ENCODE measurements at places on chromosomes 16 and 17. TPM values are rescaled to one million over a fixed set of nuclear protein-coding genes. Genes with fewer than 3 reads are reported as not detected.

METTL26 gene
- 36.1 TPM for total RNA-seq

PRSS27 gene
- total RNA-seq, result 1.2 TPM

CDRT4 gene
- total RNA-seq, result 11.8 TPM

CEP112 gene
- total RNA-seq, result 0.85 TPM

OTOA gene
- total RNA-seq, result not detected

DNA sequence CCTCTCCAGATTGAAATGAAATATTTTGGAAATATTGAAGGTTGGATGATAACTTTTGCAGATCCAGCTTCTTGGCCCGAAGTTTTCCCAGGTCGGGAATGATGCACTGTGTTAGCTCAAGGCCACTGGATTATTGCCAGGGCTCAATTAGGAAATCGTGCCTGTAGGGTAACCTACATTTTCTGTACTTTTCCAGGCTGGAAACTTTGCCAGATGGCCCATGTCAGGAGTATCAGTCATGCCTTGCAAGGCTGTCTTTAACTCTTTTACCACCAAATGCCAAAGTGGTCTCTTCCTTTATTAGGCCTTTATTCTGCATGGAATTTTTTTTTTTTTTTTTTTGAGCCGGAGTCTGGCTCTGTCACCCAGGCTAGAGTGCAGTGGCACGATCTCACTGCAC lies 8.9 kb upstream of the SEC14L1 start:
- no peak for DNase-seq

DNA sequence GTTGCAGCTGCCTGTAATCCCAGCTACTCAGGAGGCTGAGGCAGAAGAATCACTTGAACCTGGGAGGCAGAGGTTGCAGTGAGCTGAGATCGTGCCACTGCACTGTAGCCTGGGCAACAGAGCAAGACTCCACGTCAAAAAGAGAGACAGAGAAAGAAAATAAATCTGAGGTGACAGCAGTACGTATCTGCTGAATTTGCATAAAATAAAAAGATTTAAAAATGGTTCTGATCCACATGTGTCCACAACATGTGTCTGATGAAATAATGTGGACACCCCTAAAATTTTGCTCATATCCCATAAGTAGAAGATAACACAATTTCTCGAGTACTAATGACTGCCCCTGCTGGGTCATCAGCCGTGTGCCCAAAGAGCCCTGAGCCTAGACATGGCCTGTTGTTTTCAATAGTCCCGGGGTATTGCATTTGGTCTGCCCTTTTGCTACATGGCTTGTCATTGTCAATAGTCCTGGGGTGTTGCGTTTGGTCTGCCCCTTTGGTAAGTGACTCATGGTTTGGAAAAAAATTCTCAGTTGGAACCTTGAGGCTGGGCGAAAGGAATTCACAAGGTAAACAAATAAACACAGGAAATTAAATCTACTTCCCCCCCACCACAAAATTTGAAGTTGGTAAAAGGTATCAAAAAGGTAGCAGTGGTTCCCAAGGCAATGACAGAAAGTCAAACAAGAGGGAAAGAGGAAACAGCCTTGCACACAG lies 434.6 kb upstream of the MAF start:
- no peak for DNase-seq

GRCh38 chr16:64962786-64963185 lies 159.1 kb downstream of the CDH11 start:
- DNase-seq, result no peak

DNA sequence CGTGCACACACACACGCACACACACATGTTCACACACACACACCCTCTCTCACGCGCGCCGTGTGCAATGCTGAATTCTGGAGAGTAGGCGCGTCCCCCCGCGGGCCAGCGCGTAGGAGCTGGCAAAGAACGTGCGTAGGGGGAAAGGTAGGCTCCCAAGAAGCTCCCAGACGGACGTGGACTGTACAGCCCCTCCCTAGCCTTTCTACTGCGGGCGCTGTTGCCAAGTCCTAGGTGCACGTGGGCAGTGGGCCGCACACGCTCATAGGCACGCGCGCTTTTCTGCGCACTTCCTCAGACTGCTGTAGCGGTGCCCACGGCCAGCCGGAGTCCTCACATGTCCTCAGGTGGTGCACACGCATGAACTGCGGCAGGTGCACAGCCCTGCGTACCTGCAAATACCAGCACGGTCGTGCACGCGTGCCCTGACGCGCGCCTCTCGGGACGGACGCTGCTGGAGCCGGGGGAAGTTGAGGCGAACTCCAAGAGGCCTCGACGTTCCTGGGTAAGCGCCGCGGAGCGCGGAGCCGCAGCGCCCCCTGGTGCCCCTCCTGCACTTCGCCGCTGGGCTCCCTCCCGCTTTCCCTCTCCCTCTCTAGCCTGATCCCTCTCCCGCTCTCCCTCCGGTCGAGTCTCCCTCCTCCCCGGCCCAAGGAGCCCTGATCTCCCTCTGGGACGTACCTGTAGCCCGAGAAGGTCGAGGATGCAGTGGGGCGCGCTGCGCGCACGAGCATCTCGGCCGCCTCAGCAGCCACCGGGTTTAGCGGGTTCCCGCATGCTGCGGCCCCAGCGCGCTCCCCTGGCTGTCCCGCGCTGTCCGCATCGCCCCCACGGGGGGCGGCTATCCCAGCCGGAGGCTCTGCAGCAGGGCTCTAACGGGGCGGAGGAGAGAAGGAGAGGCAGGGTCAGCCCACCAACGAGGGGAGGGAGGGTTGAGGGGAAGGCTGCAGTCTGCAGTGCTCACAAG lies 749 bp downstream of the GRIN2A start:
- peak; percentile 38 for DNase-seq
